ENCODE measurements at places on chromosomes 13 and 19.

DNA sequence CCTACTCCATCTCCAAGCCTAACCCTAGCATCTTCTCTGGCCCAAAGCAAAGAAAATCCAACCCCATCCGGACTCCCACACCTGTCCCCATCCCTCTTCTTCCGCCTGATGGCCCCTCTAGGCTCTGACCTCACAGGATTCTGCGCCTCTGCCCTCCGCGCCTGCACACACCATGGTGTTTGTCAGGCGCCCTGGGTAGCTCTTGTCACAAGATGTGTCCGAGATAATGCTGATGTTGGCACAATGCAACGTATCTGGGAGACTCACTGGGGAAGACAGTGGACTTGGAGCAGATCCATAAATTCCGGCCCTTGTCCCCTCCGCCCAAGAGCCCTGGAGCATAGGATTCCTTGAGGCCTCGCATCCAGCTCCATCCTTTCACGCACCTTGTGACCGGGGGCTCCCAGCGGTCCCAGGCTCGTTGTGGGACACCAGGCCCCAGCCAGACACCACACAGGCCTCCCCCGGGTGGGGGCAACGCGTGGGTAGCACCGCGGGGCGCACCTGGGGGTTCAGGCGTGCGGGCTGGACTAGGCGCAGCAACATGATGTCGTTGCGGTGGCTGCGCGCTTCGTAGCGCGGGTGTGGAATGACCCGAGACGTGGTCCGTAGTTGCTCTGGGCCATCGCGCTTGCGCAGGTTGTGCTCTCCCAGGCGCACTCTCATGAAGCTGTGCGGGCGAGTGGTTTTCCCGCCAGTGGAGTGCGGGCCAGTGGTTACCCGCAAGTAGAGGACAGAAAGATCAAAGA is 3.1 kb upstream of the KLK1 start:
- DNase-seq = no peak

DNA sequence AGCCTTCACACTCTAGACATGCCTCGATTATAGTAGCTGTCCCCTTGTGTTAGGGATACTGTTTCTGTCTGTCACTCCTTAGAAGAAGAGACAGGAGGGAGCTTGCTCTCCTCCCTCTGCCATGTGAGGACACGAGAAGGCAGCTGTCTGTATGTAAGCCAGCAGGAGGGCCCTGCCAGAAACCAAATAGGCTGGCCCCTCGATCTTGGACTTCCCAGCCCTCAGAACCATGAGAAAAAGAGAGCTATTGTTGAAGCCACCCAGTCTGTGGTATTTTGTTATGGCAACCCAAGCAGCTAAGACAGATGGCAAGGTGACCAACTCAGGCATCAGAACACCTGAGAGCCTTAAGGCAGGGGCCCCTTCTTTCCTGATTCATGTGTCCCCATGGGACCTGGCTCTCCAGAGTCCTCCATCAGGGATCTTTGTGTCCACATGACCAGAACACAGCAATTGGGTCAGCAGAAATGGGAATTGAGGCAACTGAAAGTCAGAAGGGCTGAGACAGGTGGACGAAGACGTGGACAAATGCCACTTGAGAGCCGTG is 65.6 kb upstream of the NPAS1 start:
- DNase-seq = no peak

- DNase-seq = no peak
Measured at GRCh38 chr19:32336259-32337083, 8.9 kb upstream of the ZNF507 start.

DNA sequence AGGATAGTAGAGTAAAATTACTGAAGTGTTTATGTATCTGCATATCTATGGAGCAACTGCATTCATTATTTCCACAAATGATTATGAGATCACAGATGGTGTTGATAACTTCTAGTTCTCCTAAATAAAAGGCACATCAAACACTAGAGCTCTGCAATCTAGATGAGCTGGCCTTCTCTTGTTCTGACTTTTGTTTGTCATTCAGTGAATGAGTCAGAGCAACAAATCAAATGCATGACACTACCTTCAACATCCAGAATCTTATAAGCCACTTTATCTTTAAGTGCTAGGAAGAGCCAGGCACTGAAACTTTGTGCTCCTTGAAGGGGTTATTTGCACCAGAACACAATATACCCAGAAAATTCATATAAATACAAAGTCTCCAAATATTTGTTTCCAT is 456.0 kb downstream of the PCDH17 start:
- no peak for DNase-seq

- no peak for DNase-seq
Measured at GRCh38 chr13:73676550-73677047, 457.6 kb downstream of the KLF12 start.

DNA sequence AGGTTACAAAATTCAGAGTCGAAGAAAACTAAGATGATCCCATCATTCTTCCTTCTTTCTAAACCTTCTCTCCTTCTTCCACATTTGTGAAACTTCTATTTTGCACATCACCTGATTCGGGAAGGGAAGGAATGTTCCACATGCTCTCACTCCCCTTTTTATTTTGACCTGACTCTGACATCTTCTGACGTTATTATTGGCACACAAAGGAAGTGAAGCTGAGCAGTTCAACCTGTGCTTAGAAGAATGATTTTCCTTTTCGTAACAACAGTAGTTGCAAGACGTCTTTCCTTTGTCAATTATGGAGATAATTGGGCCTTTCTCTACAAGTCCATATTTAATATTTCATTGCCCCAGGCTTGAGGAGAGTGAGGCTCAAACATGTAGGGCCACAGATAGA is 18.0 kb downstream of the FAM124A start:
- DNase-seq = no peak

DNA sequence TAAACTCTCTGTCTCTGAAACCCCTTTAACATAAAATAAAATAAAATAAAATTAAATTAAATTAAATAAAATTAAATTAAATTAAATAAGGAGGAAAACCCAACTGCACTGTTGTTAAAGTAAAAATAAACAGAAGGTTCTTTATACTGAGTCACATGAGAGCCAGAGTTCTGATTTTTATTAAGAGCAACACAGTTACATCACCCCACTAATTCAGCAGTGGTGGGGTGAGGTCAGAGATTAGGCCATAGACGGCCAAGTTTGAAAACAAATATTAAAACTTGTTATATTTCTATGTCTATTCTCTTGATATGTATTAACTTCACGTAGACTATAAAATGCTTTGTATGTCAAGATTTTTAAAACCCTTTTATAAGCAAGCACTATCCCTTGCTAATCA is 59.5 kb downstream of the MYCBP2 start:
- DNase-seq = no peak

DNA sequence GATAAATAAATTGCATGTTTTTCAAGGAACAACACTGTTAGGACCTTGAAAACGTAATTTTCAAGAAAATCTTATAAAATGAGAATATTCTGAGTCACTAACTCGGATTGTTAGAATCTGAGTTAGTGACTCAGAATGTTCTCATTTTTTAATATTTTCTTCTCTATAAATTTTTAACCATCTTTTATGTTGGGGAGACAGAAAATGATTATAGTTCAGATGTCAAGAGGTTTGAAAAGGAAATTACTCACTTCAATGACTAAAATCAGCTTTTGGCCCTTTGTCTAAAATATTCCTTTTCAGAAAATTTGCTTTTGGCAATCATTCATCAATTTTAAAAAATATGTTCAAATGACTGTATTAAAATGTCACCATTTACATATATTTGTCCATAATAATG is 264.2 kb upstream of the EDNRB start:
- DNase-seq = no peak

DNA sequence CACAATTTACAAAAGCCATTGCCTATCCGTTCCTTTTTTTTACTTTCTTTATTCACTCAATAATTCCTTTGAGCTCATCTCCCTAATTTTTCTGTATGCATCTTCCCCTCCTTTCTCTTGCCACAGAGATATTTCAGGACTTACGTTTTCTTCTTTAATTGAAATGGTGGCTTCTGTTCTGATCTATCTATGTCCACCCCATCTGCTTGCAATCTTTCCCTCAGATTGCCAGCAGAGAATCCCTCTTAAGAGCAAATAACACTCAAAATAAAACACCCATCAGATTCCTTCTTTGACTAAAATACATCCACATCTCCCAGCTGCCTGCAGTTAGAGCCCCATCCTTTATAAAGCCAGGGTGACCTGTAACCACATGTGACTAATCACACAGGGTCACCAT is 478.6 kb downstream of the EFNB2 start:
- no peak for DNase-seq

DNA sequence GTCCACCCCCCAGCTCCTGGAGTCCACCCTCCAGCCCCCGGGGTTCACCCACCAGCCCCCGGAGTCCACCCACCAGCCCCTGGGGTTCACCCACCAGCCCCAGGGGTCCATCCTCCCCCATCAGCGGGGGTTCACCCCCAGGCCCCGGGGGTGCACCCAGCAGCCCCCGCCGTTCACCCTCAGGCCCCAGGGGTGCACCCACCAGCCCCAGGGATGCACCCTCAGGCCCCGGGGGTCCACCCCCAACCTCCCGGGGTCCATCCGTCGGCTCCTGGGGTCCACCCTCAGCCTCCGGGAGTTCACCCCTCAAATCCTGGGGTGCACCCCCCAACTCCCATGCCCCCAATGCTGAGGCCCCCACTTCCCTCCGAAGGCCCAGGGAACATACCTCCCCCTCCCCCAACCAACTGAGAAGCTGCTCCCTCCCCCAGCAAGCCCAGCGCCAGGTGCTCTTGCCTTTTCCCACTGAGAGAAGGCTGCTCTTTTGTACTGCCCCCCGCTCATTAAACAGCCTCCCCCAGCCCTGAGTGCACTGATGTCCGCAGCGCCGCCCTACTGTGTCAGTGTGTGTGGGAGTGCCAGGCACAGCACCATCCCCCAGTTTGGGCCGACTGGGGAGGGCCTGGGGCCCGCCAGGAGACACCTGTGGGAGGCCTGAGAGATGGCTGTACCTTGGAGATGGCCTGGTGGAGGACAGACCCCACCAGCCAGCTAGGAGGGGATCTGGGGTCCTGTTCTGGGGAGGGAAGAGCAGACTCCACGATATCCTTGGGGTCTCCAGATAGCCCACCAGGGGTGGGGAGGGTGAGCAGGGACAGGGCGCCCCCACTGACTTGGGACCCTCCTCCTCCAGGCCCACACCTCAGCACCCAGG is 750 bp upstream of the AMH start:
- no peak for DNase-seq

DNA sequence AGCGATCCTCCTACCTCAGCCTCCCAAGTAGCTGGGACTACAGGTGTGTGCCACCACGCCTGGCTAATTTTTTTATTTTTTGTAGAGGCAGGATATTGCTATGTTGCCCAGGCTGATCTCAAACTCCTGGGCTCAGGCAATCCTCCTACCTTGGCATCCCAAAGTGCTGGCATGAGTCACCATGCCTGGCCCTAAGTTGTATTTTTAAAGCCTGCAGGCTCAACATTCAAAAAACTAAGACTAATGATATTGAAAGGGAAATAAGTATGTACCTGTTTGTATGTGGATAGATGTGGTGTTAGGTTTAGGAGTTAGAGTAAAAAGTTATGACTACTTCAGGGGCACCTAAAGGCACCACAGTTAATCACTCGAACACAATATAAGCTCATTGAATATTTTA is 5.4 kb upstream of the IPO5 start:
- no peak for DNase-seq

GRCh38 chr19:3031607-3031867 is 2.5 kb upstream of the TLE2 start:
- no peak for DNase-seq

DNA sequence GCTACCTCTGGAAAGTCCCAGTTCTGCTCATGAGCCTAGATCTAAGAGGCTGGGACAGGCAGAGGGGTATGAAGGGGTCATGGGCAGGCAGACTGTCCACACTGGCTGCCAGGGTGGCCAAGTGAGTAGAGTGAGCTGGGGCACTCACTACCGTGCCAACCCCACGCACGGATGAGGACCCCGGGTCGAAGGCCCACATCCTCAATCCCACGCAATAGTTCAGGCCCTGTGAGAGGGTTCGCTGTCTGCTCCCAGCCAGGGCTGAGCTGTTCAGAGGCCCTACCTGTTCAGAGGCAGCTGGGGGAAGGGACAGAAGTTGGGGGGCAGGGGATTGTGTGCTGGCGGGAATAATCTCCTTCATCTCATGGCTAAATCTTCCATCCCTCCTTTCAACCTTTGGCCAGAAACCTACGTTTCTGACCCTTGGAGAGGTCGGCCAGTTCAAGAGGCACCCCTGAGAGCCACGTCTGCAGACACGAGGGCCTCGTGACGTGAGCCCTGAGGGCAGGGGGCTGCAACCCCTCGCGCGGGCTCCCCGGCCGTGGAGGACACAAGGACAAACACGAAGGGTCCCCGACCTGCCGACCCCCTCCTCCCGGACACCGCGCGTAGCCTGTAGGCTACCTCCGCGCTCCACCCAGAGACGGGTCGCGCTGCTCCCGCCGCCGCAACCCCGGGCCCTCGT is 1.0 kb upstream of the RPS5 start:
- DNase-seq = no peak

DNA sequence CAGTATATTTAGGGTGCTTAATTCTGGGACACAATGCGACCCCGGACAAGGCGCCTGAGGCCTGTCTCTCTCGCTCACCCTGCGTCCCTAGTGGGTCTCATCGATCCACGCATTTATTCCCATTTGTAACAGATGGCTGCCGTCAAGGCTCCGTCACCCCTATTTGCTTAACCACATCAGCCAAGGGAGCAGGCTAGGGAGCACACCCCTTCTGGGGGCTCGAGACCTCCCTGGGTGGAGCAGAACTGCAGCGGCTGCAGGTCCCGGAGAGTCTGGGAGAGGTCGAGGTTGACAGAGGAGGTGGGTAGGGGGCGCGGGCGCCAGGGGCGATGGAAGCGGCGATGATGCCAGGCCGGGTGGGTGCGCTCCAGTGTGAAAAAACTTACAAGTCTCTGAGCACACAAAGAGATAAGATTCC is 507 bp downstream of the ALG5 start:
- no peak for DNase-seq

DNA sequence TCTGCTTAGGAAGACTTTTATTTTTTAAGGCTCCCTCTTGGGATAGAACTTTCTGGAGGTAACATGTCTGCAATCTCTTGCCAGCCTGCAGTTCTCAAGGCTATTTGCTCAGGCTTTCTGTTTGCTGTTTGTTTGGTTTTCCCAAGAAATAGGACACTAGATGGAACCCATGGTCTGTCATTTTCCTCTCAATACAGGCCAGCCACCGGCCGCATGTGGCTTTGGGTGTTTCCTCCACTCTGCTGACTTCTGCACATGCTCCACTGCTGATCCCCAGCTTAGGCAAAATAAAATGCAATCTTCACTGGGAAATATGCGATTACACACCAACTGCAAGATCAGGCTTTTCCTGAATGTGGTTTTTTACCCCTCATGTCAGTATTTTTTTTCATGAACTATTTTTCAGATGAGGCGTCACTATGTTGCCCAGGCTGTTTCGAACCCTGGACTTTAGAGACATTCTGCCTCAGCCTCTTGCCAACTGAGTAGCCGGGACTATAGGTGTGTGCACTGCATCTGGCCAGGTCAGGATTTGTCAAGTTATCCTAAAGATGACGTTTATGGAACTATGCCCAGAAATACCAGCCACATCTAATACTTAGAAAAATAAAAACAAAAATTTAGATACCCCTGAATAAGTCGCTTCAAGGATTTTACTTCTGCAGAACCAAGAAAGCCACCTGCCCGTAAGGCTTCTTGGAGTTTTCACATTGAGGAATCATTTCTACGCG is 94.3 kb upstream of the PABPC3 start:
- DNase-seq = no peak

- DNase-seq = peak; percentile 15
Measured at GRCh38 chr19:50492303-50493052, 15.8 kb upstream of the GARIN5A start.

Measured in stimulated activated CD8-positive, alpha-beta memory T cell treated with anti-CD3 and anti-CD28 coated beads, Interleukin-15, amount 100 ng/mL, for 48 hours (primary cell).